ENCODE measurements at places on chromosomes 13 and 19.

GRCh38 chr19:42555801-42556200, 27.5 kb upstream of the CEACAM1 start:
- DNase-seq: no peak

- DNase-seq: no peak
These were observed 7.7 kb upstream of the SLC25A15 start for GRCh38 chr13:40781717-40782116.

GRCh38 chr13:20616059-20616797, 49.3 kb downstream of the IFT88 start:
- DNase-seq: no peak

DNA sequence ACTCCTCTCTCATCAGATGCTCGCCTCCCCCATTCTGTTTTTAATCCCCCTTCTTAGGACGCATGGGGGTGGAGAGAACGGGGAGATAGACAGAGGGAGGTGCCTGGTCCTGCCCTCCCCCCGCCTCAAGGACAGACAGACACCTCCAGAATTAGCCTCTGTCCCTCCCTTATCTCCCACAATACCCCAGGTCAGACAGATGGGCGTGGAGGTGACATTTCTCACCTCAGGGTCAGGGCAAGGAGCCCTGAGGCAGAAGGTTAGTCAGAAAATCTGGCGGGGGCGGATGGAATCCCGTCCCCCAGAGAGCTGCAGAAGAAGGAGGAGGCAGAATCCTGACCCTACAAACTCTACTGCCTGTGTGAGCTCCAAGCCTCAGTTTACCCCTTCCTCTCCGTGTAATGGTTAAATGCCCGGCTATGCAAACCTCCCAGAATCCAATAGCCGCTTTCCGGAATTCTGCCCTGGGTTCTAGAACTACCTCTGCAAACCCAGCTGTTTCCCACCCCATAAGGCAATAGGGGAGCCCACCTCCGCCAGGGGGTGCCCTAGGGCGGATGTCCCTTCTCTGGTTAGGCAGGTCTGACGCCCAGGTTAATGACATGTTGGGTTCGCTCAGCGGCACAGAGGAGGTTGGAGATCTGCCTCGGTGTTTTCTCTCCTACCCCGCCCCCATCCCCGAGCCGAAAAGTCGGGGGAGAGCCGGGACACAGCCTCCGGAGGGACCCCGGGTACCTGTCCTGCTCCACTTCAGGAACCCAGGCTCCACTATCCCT, 900 bp downstream of the PPP1R13L start:
- no peak for DNase-seq

- DNase-seq: peak; percentile 53
These were observed 257.9 kb downstream of the KLF12 start for GRCh38 chr13:73876323-73876722.

- DNase-seq: no peak
These were observed 107.8 kb downstream of the ELF1 start for GRCh38 chr13:40911341-40911740.

DNA sequence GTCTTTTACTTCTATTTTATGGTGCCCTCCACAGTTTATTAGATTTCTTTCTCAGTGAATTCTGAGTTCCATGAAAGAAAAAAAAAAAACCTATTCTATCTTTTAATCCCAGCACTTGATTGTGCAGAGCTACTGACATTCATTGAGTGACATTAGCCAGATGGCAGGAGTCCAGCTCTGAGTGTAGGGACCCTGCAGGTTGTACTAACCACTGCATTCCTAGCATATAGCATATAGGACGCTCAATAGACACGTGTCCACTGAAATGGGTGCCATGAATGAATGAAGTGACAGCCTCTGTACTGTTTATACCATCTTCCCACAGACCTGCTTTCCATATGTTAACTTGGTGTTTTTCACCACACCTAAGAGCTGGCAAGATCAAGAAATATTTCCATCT, 206.3 kb downstream of the RAP2A start:
- DNase-seq: no peak

DNA sequence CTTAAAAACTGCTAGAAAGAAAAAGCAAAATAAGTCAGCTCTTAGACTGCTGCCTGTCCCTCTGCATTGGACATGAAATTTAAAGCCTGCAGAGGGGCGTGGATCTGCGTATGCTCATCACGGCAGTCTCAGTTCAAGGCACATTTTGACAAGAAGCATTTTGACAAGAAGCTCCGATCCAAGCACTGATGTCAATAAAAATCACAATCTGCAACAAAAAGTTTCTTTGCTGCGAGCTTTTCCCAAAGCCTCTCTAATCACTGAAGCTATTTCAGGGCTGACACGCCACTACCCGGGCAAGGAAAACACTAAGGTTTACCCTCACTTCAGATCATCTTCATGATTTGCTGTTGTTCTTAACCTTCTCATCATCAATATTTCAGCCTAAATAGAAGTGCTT, 7.4 kb downstream of the DCUN1D2 start:
- no peak for DNase-seq

- no peak for DNase-seq
These were observed 10.8 kb downstream of the GATAD2A start for GRCh38 chr19:19416280-19416679.

DNA sequence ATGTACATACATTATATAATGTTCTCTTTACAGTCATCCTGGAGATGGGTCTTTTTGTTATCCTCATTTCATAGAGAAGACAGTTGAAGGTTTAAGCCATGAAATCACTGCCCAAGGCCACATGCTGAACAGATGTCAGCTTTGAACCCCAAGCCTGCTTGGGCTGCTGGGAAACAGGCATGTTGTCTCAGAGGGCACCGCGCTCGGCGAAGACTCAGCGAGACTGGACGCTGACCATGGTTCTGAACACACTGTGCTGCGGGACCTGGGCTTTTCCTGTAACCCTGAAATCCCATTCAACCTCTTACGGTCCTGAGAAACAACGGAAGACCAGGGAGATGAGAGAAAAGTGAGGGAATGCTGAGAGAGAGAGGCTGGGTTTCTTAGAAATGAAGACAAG, 27.3 kb downstream of the LRFN3 start:
- DNase-seq: no peak

DNA sequence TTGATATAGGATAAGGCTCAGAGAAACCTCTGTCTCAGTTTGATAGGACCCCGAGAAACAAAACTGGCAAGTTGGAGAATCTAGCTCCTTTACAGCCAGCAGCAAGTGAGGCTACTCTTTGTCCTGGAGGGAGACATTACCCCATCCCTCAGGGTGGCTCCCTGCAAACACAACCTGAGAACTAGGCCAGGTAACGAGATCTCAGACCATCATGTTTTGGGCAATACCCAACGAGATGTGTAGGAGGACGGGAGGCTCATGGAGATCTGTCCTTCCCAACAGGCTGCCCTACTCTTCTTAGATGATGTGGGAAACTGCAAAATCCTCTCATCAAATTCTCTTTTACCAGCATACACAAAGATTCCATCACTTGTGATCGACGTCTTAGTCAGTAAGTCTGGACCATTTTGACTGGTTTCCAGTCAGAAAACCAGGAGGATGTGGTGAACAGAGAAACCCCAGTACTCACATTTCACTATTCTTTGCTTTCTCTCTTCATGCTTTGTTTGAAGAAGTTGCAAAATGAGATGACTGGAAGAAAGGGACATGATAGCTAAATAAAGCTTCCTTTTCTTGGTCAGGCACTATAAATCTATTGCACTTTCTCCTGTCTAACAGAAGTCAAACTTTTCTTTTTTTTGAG, 6.0 kb upstream of the CTU1 start:
- no peak for DNase-seq

- DNase-seq: no peak
These were observed 46.9 kb upstream of the VSTM2B start for GRCh38 chr19:29478578-29479565.

- DNase-seq: no peak
These were observed 133.5 kb downstream of the DNAJC15 start for GRCh38 chr13:43156916-43157315.

DNA sequence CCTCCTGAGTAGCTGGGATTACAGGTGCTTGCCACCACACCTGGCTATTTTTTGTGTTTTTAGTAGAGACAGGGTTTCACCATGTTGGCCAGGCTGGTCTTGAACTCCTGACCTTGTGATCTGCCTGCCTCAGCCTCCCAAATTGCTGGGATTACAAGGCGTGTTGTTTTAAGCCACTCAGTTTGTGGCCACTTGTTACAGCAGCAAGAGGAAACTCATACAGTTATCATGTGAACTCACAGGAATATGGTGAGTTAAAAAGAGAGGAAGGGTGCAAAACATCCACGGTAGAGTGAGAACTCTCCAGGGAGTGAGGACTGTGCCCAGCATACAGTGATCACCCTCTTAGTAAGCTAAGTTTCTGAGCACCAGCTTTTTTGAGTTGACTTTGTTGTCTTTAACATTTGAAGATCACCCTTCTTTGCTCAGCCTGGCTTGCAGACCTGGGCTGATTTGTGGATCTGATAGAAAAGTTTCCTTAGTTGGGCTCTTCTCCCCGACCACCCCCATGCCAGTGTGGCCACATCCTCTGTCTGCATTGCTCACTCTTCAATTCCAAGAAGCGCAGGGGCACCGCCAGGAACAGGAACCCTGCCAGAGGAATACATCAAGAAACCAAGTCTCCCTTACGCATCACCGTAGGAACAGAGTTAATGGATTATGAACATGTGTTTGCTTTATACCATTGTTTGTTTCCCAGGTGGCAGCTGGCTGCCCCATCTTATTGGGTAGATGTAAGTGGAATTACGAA, 16.0 kb downstream of the ALOX5AP start:
- no peak for DNase-seq

DNA sequence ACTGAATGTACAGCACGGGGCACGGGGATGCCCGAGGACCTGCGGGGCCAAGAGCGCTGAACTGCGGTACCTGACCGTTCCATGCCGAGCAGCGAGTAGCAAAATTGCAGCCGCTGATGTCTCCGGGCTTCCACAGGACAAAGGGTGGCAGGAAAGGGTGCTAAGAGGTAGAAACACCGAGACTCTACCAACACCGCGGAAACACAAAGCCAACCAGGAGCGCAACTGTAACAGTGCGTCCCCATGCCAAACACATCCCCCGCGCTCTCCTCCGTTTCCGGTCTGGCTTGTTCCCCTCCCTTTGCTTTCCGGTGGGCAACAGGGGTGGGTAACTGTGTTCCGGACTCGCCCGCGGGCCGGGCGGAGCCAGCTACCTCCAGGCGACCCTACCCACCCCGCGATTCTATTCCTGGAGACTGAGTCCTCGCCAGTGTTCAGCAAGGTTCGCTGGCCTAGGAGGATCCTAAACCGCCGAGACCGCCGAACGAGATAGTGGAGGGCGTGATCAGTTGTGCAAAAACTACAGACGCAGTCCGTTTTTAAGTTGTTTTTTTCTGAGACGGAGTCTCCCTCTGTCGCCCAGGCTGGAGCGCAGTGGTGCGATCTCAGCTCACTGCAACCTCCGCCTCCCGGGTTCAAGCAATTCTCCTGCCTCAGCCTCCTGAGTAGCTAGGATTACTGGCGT, 34.9 kb upstream of the NEK3 start:
- peak; percentile 8 for DNase-seq

DNA sequence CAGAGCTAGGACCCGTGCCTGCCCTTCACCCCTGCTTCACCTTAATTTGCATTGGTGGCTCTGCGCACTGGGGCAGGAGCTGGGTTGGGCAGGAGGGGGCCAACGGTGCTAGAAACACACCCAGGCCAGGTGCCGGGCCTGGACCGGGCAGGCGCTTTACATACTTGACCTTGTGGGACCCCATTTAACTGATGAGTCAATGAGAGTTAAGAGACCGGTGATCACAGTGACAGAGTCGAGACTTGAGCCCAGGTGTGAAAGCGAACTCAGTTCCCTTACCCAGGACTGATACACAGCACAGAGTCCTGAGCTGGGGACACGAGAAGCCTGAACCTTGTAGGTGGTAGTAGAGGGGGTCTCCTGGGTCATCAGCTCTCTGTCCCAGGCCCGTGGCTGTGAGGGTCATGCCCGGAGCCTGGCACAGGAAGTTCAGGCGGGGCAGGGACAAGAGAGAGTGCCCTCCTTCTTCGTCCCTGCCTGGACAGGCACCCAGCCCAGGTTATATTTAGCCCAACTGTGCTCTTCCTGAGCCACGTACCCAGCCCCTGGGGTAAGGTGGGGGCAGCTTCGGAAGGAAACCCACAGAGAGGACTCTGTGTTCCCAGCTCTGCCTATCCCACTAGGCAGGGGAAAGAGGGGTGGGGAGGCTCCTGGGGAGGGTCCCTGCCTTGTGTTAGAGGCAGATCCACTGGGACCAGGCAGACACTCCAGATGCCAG, 1.9 kb downstream of the PRX start:
- DNase-seq: no peak

DNA sequence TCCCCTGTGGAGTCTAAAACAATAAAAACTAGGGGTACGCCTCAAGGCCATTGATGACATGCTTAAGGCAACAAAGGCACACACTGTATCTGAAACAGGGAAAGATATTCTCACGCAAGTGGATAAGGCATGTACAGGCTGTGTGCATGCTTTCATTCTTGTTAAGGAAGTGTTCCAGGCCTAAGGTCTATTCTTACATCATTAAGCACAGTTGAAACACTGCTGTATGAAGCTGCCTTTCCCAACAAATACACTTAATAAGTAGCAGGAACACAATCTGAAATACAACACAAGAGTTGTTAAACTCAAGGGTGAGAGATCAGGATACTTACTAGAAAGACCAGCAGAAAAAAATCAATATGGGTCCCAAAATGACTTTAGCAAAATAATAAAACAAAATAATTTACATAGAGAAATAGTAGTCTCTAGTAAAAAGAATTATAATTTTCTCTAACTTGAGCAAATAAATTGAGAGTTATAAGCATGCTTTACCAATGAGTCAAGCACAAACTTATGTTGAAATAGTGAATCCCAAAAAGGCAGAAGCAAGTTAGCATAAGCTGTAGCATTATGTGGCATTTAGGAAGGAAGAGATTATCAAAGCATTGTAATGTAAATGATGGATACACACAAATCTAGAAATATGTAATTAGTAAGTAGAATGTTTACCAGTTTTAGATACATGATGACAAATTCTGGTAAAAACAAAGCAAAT, 796.9 kb downstream of the SLITRK1 start:
- DNase-seq: no peak

DNA sequence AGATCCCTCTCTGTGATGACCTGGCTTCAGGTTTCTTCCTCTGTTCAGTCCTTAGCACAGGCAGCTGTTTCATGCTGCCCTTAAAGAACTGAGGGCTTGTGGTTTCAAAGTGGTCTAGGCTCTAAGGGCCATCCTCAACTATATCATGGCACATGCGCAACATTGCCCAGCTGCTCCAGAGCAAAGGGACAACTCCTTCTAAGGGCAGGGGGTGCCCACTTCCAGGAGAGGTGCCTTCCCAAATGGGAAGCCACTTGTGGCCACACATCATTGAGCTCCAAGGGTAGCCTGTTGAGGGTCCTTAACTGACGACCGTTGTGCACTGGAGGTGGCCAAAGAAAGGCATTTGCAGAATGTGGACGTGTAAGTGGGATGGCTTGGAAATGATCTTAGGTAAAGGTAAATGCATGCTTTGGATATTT, 7.3 kb downstream of the GPR183 start:
- no peak for DNase-seq

Data from NCI-H1048 (cell line).